ENCODE measurements at places on chromosomes 2 and 18.

- DNase-seq = no peak
These were observed 32.8 kb downstream of the INPP4A start for GRCh38 chr2:98477506-98477905.

DNA sequence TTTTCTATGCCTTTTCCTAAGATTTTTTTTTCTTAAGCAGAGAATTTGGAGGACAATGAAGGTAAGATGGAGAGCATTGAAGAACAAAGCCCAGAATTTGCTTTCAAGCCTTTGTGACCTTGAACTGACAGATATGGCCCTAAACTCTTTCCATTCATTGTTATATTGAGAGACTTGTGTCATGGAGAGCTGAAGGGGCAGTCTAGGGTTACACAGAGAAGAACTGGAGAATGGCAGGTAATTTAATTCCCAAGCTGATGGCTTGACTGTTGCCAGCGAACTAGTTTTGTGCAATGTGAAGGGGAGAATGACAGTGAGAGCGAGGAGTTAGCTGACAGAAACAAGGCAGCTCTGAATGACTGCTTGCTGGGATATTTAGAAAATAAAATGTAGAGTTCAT lies 1344.2 kb downstream of the LRP1B start:
- peak; percentile 58 for DNase-seq

DNA sequence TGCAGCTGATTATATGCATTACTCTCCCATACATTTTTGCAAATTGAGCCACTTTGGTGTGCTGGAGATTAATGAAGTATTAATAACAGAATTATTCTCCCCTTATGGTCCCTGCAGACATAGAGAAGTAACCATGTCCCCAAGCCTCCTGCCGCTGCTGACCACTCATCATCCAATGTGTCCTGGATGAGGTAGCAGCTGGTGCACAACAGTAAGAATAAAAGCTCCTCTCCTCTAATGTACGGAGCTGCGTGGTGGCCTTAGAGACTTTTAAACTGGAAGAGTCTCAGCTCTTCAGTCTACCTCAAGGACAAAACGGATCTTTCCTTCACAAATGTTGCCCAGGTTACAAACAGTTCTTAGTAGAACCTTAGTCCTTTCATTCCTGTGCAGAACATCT lies 37.7 kb downstream of the TPO start:
- no peak for DNase-seq

DNA sequence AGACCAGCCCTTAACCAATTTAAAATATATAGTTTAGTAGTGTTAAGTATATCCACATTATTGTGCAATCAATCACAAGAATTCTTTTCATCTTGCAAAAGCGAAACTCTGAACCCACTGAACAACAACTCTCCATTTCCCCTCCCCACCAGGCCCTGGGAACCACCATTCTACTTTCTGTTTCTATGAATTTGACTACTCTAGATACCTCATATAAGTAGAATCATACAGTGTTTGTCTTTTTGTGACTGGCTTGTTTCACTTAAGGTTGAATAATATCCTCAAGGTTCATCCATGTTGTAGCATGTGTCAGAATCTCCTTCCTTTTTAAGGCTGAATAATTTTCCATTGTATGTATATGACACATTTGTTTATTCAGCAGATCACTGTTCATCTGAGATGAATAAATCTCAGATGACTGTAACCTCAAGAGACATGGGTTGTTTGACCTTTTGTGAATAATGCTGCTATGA lies 8.1 kb upstream of the SOS1 start:
- no peak for DNase-seq

- DNase-seq = no peak
These were observed 92.8 kb downstream of the MARCHF4 start for GRCh38 chr2:216279459-216279858.

- DNase-seq = no peak
These were observed 32.8 kb downstream of the PKP4 start for GRCh38 chr2:158489366-158490112.

Measured in NCI-H345 (cell line).